T-helper 17 cell (primary cell): ENCODE measurements at places on chromosomes 4 and X. TPM values are rescaled to one million over a fixed set of nuclear protein-coding genes. Genes with fewer than 3 reads are reported as not detected.

DNA sequence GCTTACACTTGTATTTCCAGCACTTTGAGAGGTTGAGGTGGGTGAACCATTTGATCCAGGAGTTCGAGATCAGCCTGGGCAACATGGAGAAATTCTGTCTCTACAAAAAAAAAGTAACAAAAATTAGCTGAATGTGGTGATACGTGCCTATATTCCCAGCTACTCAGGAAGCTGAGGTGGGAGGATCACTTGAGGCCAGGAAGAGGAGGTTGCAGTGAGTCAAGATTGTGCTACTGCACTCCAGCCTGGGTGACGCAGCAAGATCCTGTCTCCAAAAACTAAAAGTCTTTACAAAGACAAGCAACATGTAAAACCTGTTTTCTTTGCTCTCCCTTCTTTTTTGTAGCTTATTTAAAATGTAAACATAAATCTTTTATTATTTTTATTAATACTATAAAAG lies 1156.1 kb downstream of the FAT4 start:
- no peak for DNase-seq
- H3K4me1 ChIP-seq: no peaks in the 10 kb centered on the region
- no peaks in the 10 kb centered on the region for H3K36me3 ChIP-seq
- no peak overlapping the region for H3K27ac ChIP-seq
- no peaks in the 10 kb centered on the region for H3K27me3 ChIP-seq

- no peak for DNase-seq
- H3K36me3 ChIP-seq: no peaks in the 10 kb centered on the region
- H3K4me3 ChIP-seq: no peak overlapping the region
- peaks cover 10% of the 10 kb centered on the region for H3K4me1 ChIP-seq
- peaks cover 13% of the 10 kb centered on the region for H3K27me3 ChIP-seq
These were observed 20.3 kb upstream of the MSX1 start for GRCh38 chr4:4838936-4839810.

DNA sequence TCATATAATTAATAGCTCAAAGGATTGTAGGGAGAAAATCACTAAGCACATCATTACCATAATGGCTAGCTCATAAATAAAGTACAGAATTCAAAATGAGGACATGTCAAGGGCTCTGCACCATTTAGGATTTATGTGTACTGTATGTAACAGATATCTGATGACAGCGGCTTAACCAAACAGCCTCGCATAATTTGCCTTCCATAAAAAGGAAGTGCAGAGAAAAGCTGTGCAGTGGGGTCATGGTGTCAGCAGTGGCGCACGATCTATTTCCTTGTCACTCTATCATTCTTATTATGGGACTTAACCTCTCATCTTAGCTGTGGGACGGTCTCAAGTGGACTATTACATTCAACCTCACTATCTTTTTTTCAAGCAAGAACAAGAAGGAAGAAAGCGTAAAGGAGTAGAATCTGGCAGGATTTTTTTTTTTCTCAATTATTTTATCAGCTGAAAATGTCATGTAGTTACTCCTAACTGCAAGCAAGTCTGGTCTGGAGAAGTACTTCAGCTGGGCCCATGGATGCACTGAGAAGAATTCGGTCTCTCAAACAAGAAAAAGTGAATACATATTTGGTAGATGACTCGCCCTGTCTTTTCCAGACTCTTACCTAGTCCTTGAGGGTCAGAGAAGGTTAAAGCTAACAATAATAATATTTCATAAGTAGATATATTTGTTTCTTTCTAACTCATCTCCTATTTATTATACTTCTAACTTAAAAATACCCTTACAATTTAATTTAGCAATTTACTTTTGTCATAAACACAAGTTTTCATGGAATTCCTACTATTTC lies 94.6 kb downstream of the COX18 start:
- H3K27me3 ChIP-seq: peaks cover 24% of the 10 kb centered on the region
- H3K36me3 ChIP-seq: no peaks in the 10 kb centered on the region
- H3K4me1 ChIP-seq: peaks cover 4% of the 10 kb centered on the region

GRCh38 chr4:19010761-19011160 lies 989.2 kb upstream of the LCORL start:
- H3K27me3 ChIP-seq: no peaks in the 10 kb centered on the region
- no peak overlapping the region for H3K4me3 ChIP-seq
- no peaks in the 10 kb centered on the region for H3K36me3 ChIP-seq
- no peak for DNase-seq
- H3K4me1 ChIP-seq: no peaks in the 10 kb centered on the region

GRCh38 chr4:171186700-171187099 lies 626.5 kb upstream of the GALNTL6 start:
- H3K4me3 ChIP-seq: no peak overlapping the region
- no peak for DNase-seq
- H3K36me3 ChIP-seq: no peaks in the 10 kb centered on the region
- no peak overlapping the region for H3K27ac ChIP-seq
- no peaks in the 10 kb centered on the region for H3K4me1 ChIP-seq
- H3K27me3 ChIP-seq: no peaks in the 10 kb centered on the region

GRCh38 chr4:82624819-82625218 lies 63.0 kb upstream of the TMEM150C start:
- no peak for DNase-seq
- H3K4me3 ChIP-seq: no peak overlapping the region
- no peaks in the 10 kb centered on the region for H3K36me3 ChIP-seq
- H3K4me1 ChIP-seq: peaks cover 4% of the 10 kb centered on the region

- no peaks in the 10 kb centered on the region for H3K36me3 ChIP-seq
- no peak for DNase-seq
- H3K27me3 ChIP-seq: no peaks in the 10 kb centered on the region
- peaks cover 5% of the 10 kb centered on the region for H3K4me1 ChIP-seq
These were observed 8.2 kb downstream of the BMP2K start for GRCh38 chr4:78784236-78784865.

GRCh38 chr4:188661502-188661901 lies 522.3 kb downstream of the TRIML1 start:
- no peak overlapping the region for H3K4me3 ChIP-seq
- DNase-seq: no peak
- H3K27me3 ChIP-seq: no peaks in the 10 kb centered on the region

DNA sequence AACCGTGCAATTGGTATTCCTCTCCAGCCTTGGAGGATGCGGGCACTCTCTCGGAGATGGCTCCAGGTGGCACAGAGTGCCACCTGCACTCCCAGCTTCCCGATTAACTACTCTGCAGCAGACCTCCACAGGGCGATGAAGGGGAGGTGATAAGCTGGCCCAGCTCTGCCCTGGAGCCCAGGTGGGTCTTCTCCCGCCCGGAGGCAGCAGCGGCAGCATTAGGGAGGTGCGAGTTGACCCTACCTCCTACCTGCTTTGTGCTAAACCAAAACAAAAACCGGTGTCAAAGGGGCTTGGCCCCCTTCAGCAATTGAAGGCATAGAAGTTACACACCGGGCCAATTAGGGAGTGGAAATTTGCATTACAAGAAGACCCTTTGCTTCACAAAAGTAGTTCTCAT lies 137.4 kb upstream of the MAMLD1 start:
- no peak overlapping the region for H3K27ac ChIP-seq
- H3K27me3 ChIP-seq: peaks cover 2% of the 10 kb centered on the region
- DNase-seq: no peak
- no peak overlapping the region for H3K4me3 ChIP-seq

GRCh38 chr4:22179124-22179874 lies 230.7 kb upstream of the KCNIP4 start:
- no peaks in the 10 kb centered on the region for H3K4me1 ChIP-seq
- H3K27me3 ChIP-seq: no peaks in the 10 kb centered on the region
- H3K27ac ChIP-seq: no peak overlapping the region
- no peaks in the 10 kb centered on the region for H3K36me3 ChIP-seq
- H3K4me3 ChIP-seq: no peak overlapping the region
- DNase-seq: no peak

DNA sequence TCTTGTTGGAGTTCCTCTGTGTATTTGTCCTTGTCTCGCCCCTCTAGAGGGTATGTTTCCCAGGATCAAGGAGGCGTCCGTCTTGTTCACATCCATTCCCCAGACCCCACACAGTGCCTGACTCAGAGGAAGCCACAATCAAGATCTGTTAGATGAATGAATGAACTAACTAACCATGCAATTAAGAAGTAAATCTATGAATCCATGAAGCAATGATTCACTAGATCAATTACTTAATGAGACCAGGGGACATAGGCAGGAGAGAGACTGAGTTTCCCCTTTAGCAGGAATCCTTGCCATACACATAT lies 11.9 kb downstream of the BLOC1S4 start:
- no peak overlapping the region for H3K27ac ChIP-seq
- H3K36me3 ChIP-seq: no peaks in the 10 kb centered on the region
- H3K4me1 ChIP-seq: peaks cover 4% of the 10 kb centered on the region
- no peaks in the 10 kb centered on the region for H3K27me3 ChIP-seq
- no peak overlapping the region for H3K4me3 ChIP-seq

DNA sequence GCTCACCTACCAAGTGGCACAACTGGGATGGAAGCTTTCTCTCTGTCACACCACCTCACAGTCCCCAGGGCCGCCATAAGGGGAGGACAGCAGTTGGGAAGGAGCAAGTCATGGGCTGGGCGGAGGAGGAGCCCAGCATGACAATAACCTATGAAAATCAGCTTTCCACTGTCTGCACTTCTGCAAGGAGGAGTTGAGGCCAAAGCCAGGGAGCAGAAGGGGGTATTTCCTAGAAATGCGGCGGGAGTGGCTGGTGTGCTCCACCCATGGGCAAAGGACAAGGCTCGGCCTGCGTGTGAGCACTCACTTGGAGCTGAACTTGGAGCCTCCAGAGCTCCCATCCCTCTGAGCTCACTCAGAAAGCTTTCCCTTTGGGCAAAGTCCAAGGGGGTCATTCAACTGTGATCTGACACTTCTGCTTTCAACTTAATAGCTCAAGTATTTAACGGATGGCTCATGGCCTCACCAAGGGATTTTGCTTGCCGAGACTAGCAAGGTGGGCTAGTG lies 18.5 kb downstream of the APLN start:
- no peak for DNase-seq
- H3K27me3 ChIP-seq: no peaks in the 10 kb centered on the region
- H3K4me3 ChIP-seq: no peak overlapping the region
- H3K4me1 ChIP-seq: no peaks in the 10 kb centered on the region

- peaks cover 27% of the 10 kb centered on the region for H3K27me3 ChIP-seq
- no peaks in the 10 kb centered on the region for H3K4me1 ChIP-seq
- H3K36me3 ChIP-seq: no peaks in the 10 kb centered on the region
- DNase-seq: no peak
- H3K27ac ChIP-seq: no peak overlapping the region
These were observed 1.7 kb downstream of the PDGFC start for GRCh38 chr4:156969911-156970310.

DNA sequence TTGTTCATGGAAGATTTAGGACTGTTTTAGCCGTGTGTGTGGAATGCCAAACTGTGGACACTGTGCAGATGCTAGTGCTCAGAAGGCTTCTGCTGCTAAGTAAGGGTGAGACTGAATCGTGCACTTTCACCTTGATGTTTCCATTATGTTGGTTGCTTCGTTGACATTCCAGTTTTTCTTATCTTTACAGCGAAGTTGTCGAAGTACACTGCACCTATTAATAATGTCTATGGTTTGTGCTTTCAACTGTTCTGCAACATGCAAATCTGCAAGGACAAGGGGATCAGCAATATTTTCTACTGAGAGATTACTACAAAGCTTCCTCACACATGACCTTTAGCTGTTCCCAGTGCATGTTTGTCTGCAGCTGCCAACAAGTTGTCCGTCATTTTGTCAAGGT lies 67.7 kb downstream of the UGT2A3 start:
- no peak overlapping the region for H3K4me3 ChIP-seq
- H3K27ac ChIP-seq: no peak overlapping the region
- no peaks in the 10 kb centered on the region for H3K4me1 ChIP-seq
- no peaks in the 10 kb centered on the region for H3K27me3 ChIP-seq
- no peaks in the 10 kb centered on the region for H3K36me3 ChIP-seq

The KLKB1 gene
- total RNA-seq: 0.52 TPM

The NWD2 gene
- total RNA-seq: not detected

The ZFP42 gene
- not detected for total RNA-seq

The SLC26A1 gene
- total RNA-seq: not detected

The CNKSR2 gene
- 3.6 TPM for total RNA-seq
